Breast epithelium (tissue), 4 donors: ENCODE measurements at places on chromosomes 2 and 18. TPM values are rescaled to one million over a fixed set of nuclear protein-coding genes. Genes with fewer than 3 reads are reported as not detected.

The MEP1B gene
- not detected for total RNA-seq

The ANKRD30BL gene
- 1.5 TPM for total RNA-seq

The PSTPIP2 gene
- total RNA-seq = 22.2 TPM

The OTOS gene
- not detected for total RNA-seq

The CABYR gene
- total RNA-seq = 4.5 TPM

The CTAGE1 gene
- total RNA-seq = not detected

The PLEK gene
- 11.7 TPM for total RNA-seq

The EVX2 gene
- not detected for total RNA-seq

The HSPE1 gene
- 74.9 TPM for total RNA-seq

The RAPGEF4 gene
- 7.7 TPM for total RNA-seq

The POMC gene
- 2.9 TPM for total RNA-seq

The PRSS56 gene
- total RNA-seq = not detected

The KRTCAP3 gene
- total RNA-seq = 31.2 TPM

The TOGARAM2 gene
- 0.33 TPM for total RNA-seq

The ASPRV1 gene
- total RNA-seq = 4.5 TPM
